Bronchial epithelial cell (primary cell): ENCODE measurements at places on chromosomes 1 and 21.

- peak; percentile 97 for DNase-seq
These were observed 2.6 kb downstream of the FUCA1 start for GRCh38 chr1:23865543-23865930.

DNA sequence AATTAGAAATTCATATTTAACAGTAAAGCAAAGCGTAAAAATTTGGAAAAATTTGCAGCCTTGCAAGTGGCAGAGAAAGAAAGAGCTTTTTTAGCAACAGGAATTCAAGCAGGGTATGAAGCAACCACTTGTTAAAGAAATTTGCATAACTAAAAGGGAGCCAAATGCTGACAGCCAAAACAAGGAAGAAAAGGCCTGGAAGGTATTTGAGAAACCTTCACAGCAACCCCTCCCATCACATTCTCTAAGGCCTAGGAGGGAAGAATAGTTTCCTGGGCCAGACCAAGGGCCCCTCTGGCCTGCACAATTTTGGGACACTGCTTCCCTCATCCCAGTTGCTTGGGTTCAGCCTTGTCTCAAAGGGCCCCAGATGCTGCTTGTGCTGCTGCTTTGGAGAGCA is 672.4 kb upstream of the TMPRSS15 start:
- DNase-seq = no peak

DNA sequence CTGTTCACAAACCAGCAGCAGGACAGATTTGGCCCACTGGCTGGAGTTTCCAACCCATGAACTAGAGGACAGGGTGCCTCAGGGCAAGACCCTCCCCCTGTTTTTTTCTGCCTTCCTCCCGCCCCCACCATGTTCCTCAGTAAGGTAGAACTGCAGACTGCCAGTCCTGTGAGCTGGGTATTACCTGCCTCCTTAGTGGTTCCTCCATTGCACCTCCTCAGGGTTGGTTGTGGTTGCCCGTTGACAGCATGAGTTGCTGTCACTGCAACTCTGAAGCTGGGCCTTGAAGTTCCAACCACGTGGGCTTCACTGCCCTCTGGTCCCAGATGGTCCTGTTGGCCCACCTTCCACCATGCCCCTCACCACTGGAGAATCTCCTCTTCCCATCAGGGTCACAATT is 28.8 kb downstream of the TENT5C start:
- no peak for DNase-seq

GRCh38 chr1:112026016-112026415 is 36.5 kb upstream of the KCND3 start:
- no peak for DNase-seq

GRCh38 chr1:32485554-32486255 is 20.8 kb downstream of the ZBTB8B start:
- no peak for DNase-seq

GRCh38 chr1:15765495-15766194 is 7.0 kb downstream of the FBLIM1 start:
- peak; percentile 97 for DNase-seq

- DNase-seq = no peak
These were observed at the start of gene CSF1 for GRCh38 chr1:109910123-109910962. CSF1 (plus strand) TSS chr1:109910849; CDS start chr1:109911024, 175 bp downstream.

- DNase-seq = no peak
These were observed 275.6 kb downstream of the PLPP3 start for GRCh38 chr1:56303805-56304204.

DNA sequence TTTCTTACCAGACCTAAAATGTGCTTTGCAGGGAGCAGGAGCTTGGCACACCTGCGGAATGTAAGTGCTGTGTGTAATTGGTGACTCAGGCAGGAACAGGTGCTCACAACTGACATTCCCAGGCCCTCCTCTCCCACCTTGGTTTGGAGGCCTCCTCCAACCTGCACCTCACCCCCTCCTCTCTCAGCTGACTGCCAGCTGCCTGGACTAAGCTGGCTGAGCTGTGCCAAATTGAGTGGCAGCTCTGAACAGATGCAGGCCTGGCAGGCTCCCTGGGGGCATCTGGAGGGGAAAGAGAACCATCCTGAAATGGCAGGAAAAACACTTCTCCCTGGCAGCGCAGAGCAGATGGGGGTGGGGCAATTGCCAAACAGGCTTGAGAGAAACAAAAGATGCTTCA is 91.7 kb upstream of the PGBD5 start:
- peak; percentile 31 for DNase-seq

DNA sequence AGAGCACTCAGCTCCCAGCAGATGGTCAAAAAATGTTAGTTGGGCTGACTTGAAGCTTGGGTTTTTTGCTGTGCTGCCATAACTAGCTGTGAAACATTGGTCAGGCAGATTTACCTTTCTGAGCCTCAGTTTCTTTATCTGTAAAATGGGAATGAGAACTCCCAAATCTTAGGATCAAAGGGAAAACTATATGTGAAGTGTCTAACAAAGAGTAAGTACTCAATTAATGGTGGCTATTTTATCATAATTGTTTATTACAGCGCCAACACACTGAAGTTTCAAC is 164.2 kb upstream of the POU3F1 start:
- no peak for DNase-seq

DNA sequence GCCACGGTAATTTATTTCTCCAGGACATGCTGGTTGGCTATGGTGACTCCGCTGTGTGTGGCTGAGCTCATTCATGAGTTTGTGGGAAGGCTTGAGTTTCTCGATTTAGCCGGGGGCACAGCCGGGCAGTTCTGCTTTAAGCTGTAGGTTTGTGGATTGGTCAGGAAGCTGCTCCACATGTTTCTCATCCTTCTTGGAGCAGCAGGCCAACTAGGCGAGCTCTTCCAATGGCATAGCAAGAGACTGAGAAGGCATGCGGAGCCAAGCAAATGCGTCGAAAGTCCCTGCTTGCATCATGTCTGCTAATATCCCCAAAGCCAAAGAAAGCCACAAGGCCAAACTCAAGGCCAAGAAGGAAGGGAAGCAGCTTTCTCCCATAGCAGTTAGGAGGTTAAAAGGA is 71.6 kb upstream of the GREM2 start:
- DNase-seq = no peak

DNA sequence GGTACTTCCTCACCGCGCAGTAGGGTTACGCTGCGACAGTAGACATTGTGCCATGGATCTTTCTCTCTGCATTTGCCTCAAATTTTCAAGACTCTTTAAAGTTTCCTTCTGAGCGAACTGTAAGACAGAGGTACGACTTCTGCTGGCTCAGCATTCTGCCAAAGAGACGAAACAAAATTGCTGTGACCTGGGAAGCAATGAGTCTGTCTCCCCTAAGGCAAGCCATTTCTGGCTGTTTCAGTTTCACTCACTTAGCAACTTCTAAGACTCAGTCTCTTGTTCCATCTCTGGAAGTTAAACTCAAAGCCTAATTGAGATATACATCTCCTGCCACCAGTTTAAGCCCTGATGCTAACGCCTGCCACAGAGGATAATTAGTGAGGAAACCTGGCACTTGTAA is 510.9 kb upstream of the DAB1 start:
- DNase-seq = no peak
